ENCODE measurements at places on chromosomes 13 and 19.

DNA sequence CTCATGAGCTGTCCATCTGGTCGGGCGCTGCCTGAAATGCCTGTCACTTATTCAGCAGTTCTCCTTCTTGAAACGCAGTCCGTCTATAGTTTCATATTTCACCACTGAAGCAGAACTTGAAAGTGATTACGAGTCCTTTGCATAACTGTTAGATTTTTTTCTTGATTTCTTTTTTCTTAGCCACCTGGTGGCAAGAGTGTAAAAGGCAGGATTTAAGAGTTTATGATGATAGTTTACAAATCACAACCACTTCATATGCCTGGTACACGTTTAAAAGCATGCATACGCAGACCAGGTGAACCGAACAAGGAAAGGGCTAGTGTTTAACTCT is 45.8 kb downstream of the GGACT start:
- peak; percentile 15 for DNase-seq
- H3K27me3 ChIP-seq = peaks cover 5% of the 10 kb centered on the region
- H3K27ac ChIP-seq = no peak overlapping the region
- peaks cover 3% of the 10 kb centered on the region for H3K4me1 ChIP-seq

DNA sequence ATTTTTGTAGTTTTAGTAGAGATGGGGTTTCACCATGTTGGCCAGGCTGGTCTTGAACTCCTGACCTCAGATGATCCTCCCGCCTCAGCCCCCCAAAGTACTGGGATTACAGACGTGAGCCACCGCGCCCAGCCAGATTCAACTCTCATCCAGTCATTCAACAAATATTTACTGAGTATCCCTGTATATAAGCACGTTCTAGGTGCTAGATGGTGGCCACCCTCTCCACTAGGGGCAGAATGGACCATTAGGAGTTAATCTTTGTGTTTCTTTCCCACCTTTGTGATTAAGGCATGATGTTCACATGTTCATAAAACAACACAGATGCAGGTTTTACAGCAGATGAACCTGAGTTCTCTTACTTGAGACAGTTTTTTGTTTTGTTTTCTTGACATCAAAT is 7.3 kb downstream of the SHKBP1 start:
- H3K27ac ChIP-seq = no peak overlapping the region
- H3K27me3 ChIP-seq = no peaks in the 10 kb centered on the region
- H3K36me3 ChIP-seq = peaks cover 27% of the 10 kb centered on the region
- H3K4me1 ChIP-seq = peaks cover 3% of the 10 kb centered on the region
- DNase-seq = no peak

DNA sequence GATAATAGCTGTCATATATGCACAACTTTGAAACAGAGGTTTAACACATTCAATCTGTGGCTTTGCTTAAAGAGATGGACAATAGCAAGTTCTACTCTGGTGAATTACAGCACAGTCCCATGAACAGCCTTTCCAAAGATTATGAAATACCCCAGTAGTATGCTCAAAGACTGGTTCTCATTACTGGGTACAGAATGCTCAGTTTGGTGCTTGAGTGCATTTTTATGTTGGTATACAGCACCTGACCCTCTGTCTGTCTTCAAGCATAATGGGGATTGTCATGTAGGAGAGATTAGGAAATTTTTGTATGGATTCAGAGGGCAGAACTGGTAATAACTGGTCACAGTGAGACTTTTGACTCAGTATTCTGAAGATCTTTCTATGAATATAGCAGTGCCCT is 7.6 kb downstream of the LMO7 start:
- H3K36me3 ChIP-seq = no peaks in the 10 kb centered on the region
- no peak overlapping the region for H3K4me3 ChIP-seq
- no peak for DNase-seq
- no peaks in the 10 kb centered on the region for H3K27me3 ChIP-seq
- no peaks in the 10 kb centered on the region for H3K4me1 ChIP-seq

DNA sequence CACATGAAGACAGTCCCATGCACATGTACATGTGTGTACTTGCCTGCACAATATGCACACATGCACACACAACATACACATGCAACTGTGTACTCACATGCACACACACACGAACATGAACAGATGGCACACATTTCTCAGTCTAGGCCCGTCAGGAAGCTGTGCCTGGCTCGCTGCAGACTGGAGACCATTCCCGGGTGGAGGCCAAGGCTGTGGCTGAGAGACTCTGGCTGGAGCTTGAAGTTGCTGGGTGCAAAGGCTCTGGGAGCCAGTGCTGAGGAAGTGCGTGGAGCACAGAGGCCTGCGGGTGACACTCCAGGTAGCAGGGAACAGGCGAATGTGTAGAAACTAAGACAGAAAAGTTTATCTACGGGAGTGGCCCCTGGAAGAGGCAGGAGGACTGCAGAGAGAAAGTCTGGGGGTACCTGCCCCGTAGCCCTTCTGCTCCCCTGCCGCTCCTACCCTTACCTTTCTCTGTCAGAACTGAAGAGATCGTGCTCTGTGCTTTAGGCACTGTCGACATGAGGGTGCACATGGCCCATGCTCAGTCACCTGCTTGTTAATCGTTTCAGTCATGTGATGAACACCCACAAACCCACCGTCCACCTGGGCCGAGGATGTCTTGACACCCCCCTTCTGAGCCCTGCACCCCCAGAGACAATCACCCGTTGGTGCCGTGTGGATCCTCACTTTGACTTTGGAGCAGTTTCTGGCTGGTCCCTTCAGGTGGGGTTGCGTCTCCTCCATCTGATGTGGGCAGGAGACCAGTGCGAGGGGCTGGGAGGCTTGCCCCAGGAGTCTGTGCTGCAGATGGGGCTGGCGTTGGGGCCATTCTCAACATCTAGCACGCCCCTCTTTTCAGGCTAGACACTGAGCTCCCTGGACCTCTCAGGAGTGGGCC is 69.4 kb downstream of the TEX29 start:
- no peaks in the 10 kb centered on the region for H3K4me1 ChIP-seq
- DNase-seq = no peak
- peaks cover 5% of the 10 kb centered on the region for H3K27me3 ChIP-seq
- no peak overlapping the region for H3K27ac ChIP-seq
- no peak overlapping the region for H3K4me3 ChIP-seq

GRCh38 chr13:28246891-28247290 is 108.5 kb downstream of the PAN3 start:
- peaks cover 2% of the 10 kb centered on the region for H3K36me3 ChIP-seq
- no peak for DNase-seq
- no peaks in the 10 kb centered on the region for H3K27me3 ChIP-seq
- no peak overlapping the region for H3K4me3 ChIP-seq

DNA sequence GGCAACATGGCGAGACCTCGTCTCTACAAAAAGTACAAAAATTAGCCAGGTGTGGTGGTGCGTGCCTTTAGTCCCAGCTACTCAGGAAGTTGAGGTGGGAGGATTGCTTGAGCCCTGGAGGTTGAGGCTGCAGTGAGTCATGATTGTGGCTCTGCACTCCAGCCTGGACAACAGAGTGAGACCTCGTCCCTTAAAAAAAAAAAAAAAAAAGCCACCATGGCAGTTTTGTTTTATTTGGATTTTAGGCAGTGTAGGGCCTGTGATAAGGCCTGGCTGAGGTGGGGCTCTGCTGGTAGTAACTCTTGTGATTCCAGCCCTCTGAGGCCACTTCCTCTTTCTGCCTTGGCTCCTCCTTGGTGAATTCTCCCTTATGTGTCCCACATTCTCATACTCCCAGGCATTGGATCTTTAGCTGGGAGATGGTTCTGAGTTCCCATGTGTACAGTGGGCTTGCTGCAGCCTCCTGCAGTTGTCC is 39.2 kb downstream of the GATAD2A start:
- no peaks in the 10 kb centered on the region for H3K27me3 ChIP-seq
- peak overlapping the region; percentile 73 for H3K27ac ChIP-seq
- peaks cover 52% of the 10 kb centered on the region for H3K36me3 ChIP-seq
- H3K4me1 ChIP-seq = peaks cover 46% of the 10 kb centered on the region

DNA sequence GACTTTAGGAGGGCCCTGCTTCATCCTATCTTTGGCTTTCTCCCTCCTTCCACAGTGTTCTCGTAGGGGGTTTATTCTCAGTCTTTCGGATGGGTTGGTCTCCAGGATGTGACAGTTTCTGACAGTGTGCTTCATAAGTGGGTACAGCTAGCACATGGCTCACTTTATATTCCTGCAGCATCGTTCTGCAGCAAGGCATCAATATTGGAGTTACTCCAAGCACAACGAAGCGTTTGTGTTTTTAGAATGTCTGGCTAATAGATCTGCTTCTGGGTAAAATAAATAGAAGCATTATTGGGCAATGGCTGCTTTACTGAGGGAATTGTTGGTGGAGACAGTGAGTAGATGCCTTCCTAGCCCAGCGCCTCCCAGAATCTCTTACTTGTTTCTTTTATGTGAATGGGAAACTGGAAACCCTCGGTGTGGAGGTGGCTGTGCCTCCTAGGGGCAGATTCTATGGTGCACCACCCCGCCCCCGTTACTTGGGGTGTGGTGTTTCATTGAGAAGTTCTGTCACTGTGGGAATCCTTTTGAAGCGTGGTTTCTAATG is 2.0 kb downstream of the FARP1 start:
- no peak for DNase-seq
- H3K4me1 ChIP-seq = peaks cover 18% of the 10 kb centered on the region
- H3K36me3 ChIP-seq = no peaks in the 10 kb centered on the region
- H3K27me3 ChIP-seq = peaks cover 38% of the 10 kb centered on the region

DNA sequence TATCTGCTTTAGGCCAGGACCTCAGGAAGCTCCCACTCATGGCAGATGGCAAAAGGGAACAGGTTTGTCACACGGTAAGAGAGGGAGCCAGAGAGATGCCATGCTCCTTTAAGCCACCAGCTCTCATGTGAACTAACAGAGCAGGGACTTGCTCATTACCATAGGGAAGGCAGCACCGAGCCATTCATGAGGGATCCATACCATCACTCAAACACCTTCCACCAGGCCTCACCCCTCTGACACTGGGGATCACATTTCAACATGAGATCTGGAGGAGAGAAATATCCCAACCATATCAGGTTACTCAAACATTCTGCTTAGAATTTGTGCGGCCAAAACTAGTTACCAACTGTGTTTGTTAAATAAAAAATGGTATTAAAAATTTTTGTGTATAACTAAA is 427.0 kb downstream of the UQCRFS1 start:
- H3K4me3 ChIP-seq = no peak overlapping the region
- DNase-seq = no peak
- H3K36me3 ChIP-seq = no peaks in the 10 kb centered on the region
- no peaks in the 10 kb centered on the region for H3K27me3 ChIP-seq
- no peaks in the 10 kb centered on the region for H3K4me1 ChIP-seq

DNA sequence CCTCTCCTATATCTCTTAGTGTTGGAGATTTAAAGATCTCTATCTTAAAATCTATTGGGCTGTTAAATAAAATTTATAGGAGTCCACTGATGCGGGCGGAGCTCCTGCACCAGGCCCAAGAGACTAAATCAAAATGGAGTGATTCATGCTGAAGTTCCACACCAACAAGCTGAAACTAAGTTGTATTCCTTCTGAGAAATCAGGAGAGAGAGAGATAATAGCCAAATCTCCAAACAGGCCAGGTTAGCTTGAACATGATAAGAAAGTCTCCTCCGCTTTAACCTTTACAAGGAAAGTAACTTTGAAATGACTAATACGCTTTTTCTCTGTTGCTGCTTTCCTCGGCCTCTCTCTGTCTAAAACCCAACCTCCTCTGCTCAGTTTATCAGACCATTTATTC is 241.9 kb upstream of the NBEA start:
- H3K4me1 ChIP-seq = no peaks in the 10 kb centered on the region
- no peaks in the 10 kb centered on the region for H3K36me3 ChIP-seq
- no peaks in the 10 kb centered on the region for H3K27me3 ChIP-seq
- no peak overlapping the region for H3K27ac ChIP-seq

- no peak overlapping the region for H3K27ac ChIP-seq
- no peaks in the 10 kb centered on the region for H3K36me3 ChIP-seq
- peaks cover 7% of the 10 kb centered on the region for H3K4me1 ChIP-seq
- DNase-seq = no peak
- no peak overlapping the region for H3K4me3 ChIP-seq
These were observed 64.1 kb downstream of the MRPL57 start for GRCh38 chr13:21240586-21240985.

DNA sequence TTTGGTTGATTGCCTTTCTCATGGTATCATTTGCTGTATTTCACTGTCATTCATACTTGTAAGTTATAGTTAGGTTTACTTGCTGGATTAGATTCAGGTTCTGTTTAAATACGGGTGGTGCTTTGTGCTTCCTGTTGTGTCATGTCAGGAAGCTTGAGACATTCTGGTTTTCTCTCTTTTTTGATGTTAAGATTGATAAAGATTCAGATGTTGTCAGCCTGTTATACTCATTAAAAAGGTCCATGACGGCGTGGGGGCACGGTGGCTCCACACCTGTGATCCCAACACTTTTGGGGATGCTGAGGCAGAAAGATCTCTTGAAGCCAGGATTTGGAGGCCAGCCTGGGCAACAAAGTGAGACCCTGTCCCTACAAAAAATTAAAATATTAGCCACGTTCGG is 45.7 kb downstream of the NAA16 start:
- H3K4me3 ChIP-seq = no peak overlapping the region
- no peak overlapping the region for H3K27ac ChIP-seq
- peaks cover 63% of the 10 kb centered on the region for H3K36me3 ChIP-seq
- DNase-seq = no peak

DNA sequence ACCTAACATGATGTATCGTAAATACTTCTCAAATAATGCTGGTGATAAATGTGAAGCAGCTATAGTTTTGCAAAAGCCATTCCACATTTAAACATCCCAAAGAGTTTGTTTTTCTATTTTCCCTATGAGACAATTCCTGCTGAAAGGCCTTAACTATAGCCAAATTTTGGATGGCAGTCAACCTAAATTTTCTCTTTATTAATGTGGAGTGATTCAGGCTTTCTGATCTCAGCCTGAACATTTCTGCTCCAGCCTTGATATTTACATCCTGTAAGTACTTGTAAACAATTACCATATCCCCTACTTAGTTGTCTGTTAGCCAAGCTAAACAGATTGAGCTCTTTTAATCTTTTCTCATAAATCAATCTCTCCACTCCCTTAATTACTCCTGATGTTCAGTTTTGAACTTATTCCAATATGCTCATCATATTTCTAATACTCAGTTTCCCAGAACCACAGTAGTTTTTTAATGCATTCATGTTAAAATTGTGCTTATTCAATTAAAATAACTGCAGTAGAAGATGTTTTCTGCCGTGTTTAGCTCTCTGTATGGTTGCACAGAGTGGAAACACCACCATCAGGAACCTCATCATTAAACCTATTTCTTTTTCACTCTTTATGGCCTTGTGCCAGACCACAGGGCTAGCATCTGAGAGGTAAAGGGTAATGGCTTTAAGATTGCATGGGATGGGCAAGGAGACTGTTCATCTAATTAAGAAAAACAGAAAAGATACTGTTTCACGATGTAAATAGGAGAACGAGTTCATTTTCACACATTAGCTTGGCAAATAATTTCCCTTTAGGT is 1235.2 kb upstream of the SLC10A2 start:
- no peak overlapping the region for H3K27ac ChIP-seq
- no peaks in the 10 kb centered on the region for H3K27me3 ChIP-seq
- H3K4me1 ChIP-seq = no peaks in the 10 kb centered on the region
- no peaks in the 10 kb centered on the region for H3K36me3 ChIP-seq
- DNase-seq = no peak

- no peaks in the 10 kb centered on the region for H3K27me3 ChIP-seq
- no peak for DNase-seq
- no peaks in the 10 kb centered on the region for H3K4me1 ChIP-seq
- no peak overlapping the region for H3K27ac ChIP-seq
These were observed 118.0 kb downstream of the SOX1 start for GRCh38 chr13:112184851-112185371.
